ENCODE measurements at places on chromosomes 6 and 20.

DNA sequence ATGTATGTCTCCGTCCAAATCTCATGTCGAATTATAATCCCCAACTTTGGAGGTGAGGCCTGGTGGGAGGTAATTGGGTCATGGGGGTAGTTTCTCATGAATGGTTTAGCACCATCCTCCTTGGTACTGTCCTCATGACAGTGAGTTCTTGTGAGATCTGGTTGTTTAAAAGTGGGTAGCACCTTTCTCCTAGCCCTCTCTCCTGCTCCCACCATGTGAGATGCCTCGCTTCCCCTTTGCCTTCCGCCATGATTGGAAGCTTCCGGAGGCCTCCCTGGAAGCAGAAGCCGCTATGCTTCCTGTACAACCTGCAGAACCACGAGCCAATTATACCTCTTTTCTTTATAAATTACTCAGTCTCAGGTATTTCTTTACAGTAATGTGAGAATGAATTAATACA lies 123.1 kb downstream of the FYN start:
- no peak for DNase-seq

- DNase-seq = no peak
Observed at GRCh38 chr6:163335671-163336545, 78.6 kb upstream of the QKI start.

DNA sequence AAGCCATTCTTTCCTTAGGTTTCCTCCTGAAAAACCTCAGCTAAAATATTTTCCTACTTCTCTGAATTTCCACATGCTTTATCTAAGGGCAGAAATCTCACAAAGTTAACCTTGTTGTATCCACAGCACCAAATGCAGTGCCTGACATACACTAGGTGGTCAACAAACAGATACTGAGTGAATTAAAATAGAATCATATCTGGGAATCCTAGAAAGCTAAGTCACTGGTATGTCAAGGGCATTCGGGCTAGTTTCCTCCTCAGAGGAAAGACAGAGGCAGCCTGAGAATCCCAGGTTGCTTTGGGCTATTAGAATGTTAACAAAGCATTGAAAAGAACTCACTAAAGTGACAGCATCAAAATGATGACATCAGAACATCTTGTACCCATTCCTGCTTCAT lies 132.7 kb upstream of the F13A1 start:
- DNase-seq = no peak

GRCh38 chr6:17169291-17169690 lies 67.4 kb downstream of the STMND1 start:
- no peak for DNase-seq

GRCh38 chr6:134105940-134106339 lies 53.5 kb upstream of the SLC2A12 start:
- DNase-seq = no peak

DNA sequence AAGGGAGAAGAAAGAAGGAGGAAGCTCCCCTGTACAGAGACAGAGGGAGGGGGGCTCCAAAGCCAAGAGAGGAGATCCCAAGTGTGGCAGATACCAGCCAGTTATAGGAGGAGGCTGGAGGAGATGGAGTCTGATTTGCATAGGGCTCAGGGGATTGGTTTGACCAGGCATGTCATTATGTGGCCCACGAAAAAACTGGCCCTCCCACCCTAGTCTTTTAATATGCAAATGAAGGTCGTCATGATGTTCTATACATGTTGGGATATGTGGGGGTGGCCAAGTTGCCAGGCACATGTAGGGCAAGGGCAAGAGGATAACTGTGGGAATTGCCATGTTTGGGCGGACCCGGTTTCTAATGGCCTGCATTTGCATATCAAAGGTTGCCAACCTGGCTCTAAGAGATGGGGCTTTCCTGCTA lies 17.6 kb upstream of the ZFP64 start:
- DNase-seq = no peak

DNA sequence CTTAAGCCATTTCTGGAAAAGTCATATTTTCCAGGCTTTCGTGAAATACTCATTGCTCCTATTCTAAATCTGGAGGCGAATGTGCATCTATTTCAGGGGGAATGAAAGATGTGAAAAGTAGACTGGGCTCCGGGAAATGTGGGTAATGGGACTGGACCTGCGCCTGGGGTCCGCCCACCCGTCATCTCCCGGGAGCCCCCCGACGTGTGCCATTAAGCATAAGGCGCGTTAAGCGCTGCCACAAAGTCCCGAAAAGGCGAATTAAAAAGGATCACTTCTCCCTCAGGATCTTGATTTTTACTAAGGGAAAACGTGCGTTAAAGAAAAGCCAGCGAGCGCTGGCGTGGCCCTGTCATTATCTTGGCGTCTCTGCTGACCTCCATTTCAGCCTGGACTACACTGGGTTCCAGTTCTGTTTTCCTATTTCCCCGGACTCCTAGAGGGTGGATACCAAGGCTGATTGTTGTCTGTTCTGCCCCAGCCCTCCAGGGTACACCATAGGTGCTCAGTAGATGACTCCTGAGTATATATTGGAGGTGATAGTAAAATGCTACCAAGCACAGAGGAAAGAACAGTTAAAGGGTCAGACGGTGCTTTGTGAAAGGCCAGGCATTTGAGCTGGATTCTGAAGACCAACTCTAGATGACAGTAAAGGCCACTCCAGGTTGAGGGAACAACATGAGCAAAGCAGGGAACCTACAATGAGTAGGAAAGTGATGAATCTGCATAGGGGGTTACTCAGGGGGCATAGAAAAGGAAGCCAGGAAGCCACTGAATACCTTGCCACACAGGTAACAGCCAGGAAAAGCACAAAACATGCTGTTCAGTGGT lies 89.2 kb upstream of the ARID1B start:
- DNase-seq = no peak

DNA sequence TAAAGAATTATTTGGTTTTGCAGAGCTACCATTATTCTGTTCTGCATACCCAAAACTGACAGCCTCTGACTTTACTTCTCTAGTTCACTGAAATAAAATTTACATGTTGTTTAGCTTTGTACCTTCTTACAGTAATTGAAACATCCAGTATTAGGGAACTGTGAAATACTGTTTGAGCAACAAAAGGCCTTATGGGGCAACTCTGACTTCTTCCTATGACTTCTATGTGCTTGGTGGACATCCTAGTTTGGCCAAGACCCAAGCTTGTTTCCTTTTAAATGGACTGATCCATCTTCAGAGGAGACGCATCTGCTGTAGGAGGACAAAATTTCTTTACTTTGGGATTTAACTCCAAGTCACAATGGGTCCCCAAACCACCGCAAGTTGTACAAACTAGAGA lies 44.7 kb downstream of the NR2E1 start:
- DNase-seq = no peak

- no peak for DNase-seq
Observed at GRCh38 chr6:109296452-109296851, 85.8 kb downstream of the CD164 start.

GRCh38 chr6:16097382-16098171 lies 31.3 kb upstream of the MYLIP start:
- DNase-seq = no peak
